ENCODE measurements at places on chromosomes 2 and 18. TPM values are rescaled to one million over a fixed set of nuclear protein-coding genes. Genes with fewer than 3 reads are reported as not detected.

CPLX4 gene
- polyA plus RNA-seq, result not detected

GRCh38 chr2:60052601-60053000, 500.9 kb downstream of the BCL11A start:
- DNase-seq, result no peak

DNA sequence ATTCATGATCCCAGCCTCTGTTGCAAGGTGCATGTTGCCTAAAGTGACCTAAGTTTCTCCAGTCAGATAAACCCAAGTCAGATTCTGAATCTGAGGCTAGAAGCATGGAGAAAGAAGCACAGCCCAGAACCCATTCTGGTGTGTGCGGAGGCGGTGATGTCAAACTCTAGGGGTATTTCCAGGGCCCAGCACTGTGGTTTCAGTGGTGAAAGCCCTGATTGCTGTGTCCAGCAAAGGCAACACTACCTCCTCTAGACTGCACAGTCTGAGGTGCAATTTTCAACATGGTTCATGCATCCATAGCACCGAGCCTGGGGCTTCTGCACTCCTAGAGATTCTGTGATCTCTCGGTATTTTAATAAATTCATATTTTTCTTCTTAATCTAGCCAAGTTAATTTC, 264.8 kb upstream of the KLHL29 start:
- no peak for DNase-seq

GRCh38 chr2:19137433-19137832, 221.0 kb downstream of the OSR1 start:
- DNase-seq, result no peak

GRCh38 chr2:173690349-173690748, 274.8 kb downstream of the SP3 start:
- no peak for DNase-seq

Measured in urinary bladder (tissue), 4 donors.